ENCODE measurements at places on chromosomes 5 and 9.

DNA sequence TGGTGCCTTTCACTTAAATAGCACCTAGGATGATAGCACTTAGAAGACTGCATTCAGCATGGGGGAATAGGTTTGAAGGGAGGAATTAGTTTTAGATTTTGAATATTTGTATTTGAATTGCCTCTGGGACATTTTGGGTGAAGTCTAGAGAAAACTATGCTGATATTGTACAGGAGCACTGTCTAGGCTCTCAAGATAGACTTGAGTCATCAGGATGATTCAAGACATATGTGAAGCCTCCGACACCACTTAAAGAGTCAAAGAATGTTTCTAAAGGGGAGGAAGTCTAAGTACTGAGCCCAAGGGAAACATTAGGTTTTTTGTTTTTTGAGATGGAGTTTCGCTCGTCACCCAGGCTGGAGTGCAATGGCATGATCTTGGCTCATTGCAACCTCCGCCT is 63.9 kb upstream of the CCDC180 start:
- no peak for DNase-seq

- DNase-seq = peak; percentile 36
These were observed 100.2 kb downstream of the PIK3R1 start for GRCh38 chr5:68315679-68316271.

DNA sequence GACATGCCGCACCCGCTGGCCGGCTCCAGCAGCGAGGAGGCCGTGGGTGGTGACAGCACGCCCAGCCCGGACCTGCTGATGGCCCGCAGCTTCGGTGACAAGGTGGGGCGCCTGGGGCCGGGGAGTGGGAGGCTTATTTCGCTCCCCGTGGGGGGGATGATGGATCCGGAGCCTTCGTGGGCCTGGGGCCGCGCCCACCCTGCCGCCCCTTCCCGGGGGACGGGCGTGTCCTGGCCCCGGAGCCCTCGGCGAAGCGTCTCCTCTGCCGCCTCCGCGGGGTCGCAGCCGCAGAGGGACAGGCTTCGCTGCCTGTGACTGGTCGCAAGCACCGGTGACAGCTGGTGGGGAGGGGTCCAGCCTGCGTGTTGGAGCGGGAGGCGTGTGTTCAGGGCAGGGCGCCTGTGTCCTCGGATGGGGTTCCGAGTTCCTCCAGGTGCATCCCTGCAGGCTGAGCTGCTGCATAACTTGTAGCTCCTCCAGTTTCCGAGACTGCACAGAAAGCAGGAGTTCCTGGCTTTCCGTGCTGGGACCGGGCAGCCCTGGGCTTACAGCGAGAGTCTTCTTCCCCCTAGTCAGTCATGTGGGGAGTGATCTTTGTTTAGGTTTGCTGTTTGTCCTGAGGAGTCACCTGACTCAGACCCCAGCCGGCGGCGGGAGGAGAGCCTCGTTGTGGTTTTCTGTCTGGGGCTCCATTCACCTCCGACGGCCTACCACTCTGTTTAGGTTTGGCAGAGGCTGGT is 666 bp downstream of the SNX30 start:
- peak; percentile 61 for DNase-seq

DNA sequence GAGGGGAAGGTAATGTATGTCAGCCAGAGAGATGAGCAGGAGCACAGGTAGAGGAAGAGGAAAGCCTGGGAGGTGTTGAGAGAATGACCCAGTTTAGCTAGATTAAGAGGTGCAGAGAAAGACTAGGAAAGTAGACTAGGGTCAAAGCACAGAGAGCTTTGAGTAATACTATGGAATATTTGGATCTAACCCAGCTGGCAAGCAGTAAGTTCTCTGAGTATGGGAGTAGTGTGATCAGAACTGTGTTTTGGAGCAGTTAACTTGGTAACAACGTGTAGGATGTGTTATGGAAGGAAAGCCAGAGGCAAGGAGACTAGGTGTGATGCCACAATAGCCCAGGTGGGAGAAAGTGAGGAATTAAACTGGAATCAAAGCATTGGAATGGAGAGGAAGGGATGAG is 84.9 kb upstream of the PTGER4 start:
- no peak for DNase-seq

GRCh38 chr5:43420241-43420640 is 8.1 kb upstream of the CCL28 start:
- no peak for DNase-seq

GRCh38 chr5:170945275-170945674 is 83.5 kb downstream of the RANBP17 start:
- DNase-seq = no peak

- no peak for DNase-seq
These were observed 131.7 kb downstream of the DENND1A start for GRCh38 chr9:123798195-123798594.

All from GM12891 (cell line).